ENCODE measurements at places on chromosomes 11 and 22.

DNA sequence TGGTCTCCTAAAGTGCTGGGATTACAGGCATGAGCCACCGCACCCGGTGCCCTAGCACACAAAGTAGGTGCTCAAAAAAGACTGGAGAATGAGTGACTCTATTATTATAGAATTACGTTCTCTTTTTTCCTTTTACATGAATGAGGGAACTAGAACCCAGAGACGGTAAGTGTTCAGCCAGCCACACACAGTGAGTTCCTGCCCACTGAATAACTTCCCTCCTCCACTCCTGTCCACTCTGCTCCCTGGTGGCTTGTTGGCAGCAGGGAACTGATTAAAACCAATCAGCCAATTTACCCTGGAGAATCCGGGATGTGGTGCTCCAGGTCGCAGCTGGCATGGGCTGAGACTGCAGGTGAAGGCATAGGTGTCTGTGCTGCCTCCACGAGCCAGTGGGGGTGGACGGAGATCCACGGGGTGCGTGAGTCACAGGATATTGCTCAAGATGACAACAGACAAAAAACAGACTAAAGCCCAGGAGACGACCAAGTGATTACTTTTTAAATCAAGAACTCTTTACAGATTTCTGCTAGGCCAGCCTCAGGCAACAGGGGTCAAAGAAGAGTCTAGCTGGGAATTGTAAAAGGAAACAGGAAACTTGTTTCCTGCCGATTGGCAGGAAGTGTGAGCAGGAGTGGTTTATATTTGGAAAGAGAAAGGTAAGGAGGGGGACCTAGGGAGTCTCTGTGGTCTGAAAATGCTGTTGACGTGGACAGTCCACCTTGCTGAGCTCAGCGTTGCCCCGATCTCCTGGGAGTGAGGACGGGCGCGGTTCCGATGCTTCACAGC lies 95.2 kb upstream of the TP53I11 start:
- no peak for DNase-seq

- no peak for DNase-seq
Measured at GRCh38 chr11:45538939-45539338, 126.5 kb downstream of the CHST1 start.

- no peak for DNase-seq
Measured at GRCh38 chr22:48097723-48098122, 1335.3 kb downstream of the TBC1D22A start.

GRCh38 chr11:63931876-63932275 lies 6.9 kb upstream of the NAA40 start:
- DNase-seq: no peak

DNA sequence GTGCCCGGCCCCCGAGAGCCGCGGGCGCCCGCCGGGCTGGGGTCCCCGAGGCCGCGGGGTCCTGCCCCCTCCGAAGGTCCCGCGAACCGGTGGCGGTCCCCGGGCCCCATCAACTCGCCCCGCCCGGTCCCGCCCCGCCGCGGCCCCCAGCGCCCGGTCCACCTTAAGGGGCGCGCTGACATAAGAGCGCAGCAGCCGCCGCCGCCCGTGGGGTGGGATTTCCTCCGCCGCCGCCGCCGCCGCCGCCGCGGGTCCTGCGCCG lies at the start of gene ZDHHC8:
ZDHHC8 (plus strand) TSS at position 208 of the 262 bp plus-strand sequence. CDS start 144 bp downstream, outside the sequence.
- no peak for DNase-seq

DNA sequence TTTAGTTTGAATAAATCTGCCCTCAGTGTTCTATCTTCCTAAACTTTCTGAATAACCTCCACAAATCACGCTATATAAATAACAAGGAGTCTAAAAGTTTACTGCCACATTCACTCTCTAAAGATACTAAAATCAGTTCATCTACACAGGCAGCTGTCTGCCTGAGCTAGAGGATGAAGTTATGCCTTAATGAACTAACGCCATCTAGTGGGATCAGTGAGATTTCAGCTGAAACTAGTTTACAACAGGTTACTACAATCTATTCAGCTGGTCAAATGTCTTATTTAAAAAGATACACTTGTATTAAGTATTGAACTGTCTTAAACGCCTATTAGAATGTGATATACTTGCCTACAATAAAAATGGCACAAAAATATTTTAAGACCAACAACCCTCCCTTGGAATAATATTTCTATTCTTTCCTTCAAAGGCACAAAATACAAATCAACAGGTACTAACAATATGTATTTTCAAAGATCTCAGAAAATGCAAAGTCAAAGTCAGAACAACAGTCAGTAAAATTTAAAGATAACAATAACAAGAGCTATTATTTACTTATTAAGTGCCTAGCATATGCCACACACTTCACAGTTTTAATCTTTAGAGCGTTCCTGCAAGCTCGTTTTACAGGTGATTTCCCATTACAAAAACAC lies 84.1 kb downstream of the LARGE2 start:
- peak; percentile 88 for DNase-seq

DNA sequence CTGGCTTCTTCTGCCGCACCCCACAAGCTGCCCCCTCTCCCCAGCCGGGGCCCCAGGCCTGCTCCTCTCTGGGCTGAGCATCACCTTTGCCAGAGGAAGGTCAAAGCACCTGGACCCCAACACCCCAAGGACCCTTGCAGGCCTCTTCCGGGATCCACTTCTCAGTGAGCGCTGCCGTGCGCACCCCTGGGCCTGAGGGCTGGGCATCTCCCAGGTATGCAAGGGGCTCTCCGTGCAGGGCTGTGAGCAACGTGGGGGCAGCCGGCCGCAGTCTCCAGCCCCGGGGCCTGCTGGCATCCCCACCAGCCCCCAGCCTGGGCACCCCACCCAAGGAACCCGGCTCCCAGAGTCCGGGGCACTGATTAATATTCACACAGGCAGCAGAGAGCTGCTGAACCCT lies 64.0 kb downstream of the BRD1 start:
- no peak for DNase-seq

- no peak for DNase-seq
Measured at GRCh38 chr11:1750840-1751530, 590 bp upstream of the IFITM10 start.

- DNase-seq: no peak
Measured at GRCh38 chr11:20156280-20156875, 3.9 kb downstream of the DBX1 start.

DNA sequence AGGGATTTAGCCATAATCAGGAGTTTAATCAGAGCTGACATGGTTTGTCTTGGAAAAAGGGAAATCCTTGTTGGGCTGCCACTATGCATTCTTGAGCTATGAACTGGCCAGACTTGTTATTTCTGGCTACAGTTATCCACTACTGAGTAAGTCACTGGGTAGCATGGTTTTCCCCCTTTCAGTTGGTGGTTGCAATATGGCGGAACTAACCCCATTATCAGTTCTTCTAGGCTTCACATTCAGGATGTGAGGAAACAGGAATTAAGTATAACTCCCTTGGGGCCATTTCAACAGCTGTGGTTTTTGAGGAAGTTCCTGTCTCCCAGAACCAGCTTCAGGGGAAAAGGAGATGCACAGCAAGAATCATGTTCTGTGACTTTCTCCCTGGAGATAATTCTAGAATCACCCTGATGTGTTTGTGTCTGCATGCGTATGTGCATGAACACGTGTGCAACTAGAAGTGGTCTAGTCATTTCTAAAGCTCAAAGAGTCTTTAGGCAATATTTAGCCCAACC lies 103.0 kb upstream of the CD44 start:
- peak; percentile 33 for DNase-seq

All from hematopoietic multipotent progenitor cell treated with erythropoietin and hydrocortisone succinate and interleukin-3 and kit ligand, for 8 days (in vitro differentiated cells).